AG08396 (cell line): ENCODE measurements at places on chromosomes 6 and 20.

DNA sequence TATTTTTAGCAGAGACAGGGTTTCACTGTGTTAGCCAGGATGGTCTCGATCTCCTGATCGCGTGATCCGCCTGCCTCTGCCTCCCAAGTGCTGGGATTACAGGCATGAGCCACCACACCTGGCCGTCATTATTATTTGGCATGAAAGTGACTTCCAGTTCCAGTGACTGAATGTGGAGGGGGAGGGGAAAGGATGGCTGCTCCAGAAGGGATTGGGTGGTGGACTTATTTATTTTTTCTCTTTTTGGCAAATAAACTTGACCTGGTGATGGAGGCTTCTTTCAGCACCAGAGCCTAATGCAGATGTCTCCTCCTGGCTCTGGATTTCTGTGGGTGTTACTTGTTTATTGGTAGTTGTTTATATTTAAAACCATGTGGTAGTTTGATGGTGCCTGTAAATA, 16.9 kb upstream of the SLC22A23 start:
- no peak for DNase-seq

DNA sequence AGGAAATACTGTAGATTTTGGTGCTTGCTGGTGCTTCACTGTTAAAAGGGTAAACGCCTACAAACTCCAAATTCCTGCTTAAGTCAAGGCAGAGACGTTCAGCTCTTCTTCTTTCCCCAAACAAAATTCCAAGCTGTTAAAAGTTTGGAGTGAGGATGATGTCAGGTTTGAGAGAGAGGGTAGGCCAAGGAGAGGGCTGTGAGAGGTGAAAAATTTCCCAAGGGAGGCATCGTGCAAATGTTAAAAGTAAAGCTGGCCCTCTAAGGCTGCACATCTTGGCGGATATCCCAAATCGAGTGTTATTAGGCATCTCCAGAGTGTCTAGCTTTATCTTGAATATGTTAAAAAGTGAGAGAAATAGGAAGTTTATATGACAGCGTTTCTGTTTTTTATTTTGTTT, 651.8 kb downstream of the QKI start:
- DNase-seq = no peak

DNA sequence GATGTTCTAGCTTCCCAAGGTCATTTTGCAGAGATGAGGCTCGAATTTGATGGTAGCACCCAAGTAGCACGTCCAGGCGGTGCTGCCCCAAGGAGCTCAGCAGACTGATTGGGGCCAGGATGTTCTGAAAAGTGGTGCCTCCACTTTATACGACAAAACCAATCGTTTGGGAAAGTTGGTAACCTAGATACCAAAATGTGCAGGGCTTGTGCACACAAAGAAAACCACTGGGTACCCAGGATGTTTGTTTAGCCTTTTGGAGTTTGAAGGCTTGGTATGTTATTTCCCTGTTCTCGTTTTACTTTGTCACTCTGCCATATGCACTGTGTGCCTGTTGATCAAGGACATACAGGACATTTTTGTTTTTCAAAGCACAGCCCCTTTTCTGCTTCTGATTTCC, 40.7 kb upstream of the PBOV1 start:
- DNase-seq = no peak

- no peak for DNase-seq
Observed at GRCh38 chr20:54351371-54352136, 123.8 kb upstream of the DOK5 start.

DNA sequence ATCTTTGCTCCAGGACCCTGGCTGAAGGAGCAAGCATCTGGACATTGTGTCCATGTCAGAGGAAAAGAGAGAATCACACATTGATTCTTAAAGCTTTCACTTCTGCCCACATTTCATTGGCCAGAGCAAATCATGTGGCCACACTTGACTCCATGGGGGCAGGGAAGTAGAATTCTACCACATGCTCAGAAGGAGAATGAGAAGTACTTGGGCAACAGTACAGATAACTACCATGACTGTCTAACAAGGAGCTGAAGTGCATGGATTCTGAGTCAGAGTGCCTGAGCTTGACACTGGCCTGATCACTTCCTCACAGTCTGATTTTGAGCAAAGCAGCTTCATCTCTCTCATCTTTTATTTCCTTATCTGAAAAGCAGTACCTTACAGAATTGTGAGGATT, 38.6 kb downstream of the GHRH start:
- peak; percentile 83 for DNase-seq
